ENCODE measurements at places on chromosomes 12 and 14.
A peak's percentile ranks its signal among the peaks of the same experiment; 100 is the strongest.

GRCh38 chr12:25866586-25867378, 91.7 kb upstream of the RASSF8 start:
- no peaks in the 10 kb centered on the region for H3K27me3 ChIP-seq
- H3K4me1 ChIP-seq: no peaks in the 10 kb centered on the region
- H3K4me3 ChIP-seq: no peak overlapping the region

DNA sequence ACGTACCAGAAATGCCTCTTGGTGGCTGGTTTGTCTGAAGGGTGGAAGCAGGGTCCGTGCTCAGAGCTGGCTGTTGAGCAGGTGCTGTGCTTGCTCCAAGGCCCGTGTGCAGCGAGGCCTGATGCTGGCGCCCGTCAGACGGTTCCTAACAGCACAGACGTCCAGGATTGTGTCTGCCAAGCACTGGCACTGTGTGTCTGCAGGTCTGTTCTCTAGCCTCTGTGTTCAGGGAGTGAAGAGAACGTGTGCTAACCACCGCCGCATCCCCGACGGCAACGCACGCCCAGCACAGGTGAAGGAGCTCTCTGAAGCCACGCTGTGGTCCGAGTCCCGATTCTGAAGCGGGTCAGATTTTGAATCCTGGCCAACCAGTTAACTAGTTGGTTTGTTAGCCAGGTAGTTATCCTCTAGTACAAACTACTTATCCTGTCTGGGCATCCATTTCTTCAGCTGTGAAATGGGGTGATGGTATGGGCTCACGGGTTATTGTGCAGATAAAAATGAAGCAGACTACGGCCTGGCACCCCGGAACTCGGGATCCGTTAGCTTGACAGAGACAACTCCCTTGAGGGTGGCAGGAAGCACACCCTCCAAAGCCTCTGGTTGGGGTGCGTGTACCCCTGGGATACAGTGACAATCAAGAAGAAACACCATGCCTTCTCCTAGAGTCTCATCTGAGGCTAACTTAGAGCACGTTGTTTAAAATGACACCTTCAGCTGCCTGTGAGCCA, 18.6 kb upstream of the TDRD9 start:
- H3K27me3 ChIP-seq: peaks cover 4% of the 10 kb centered on the region
- no peak for DNase-seq
- peaks cover 7% of the 10 kb centered on the region for H3K4me1 ChIP-seq
- peak overlapping the region; percentile 14 for H3K4me3 ChIP-seq
- peaks cover 32% of the 10 kb centered on the region for H3K36me3 ChIP-seq

DNA sequence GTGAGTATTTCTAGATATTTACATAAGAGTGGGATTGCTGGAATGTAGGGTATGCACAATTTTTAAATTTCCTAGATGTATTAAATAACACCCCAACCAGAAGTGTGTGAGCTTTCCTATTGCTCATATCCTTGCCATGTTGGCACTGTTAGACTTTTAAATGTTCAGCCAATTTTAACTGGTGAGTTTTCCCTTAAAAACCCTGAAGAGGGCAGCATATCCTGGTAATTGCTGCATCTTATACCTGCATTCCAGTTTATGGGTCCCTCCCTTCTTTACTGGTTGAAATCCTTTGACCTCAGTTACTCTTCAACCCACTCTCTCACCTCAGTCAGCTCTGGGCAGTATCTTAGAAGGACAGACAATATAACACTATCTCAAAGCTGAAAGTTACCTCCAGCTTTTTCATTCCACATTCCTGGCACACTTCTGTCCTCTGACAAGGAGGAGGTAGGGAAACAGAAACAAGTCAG, 270.6 kb downstream of the PAWR start:
- no peaks in the 10 kb centered on the region for H3K4me1 ChIP-seq
- no peaks in the 10 kb centered on the region for H3K36me3 ChIP-seq
- H3K27me3 ChIP-seq: no peaks in the 10 kb centered on the region
- DNase-seq: no peak
- no peak overlapping the region for H3K27ac ChIP-seq

GRCh38 chr14:22547948-22548750, 40.9 kb downstream of the DAD1 start:
- no peaks in the 10 kb centered on the region for H3K27me3 ChIP-seq
- peak overlapping the region; percentile 38 for H3K4me3 ChIP-seq
- peaks cover 79% of the 10 kb centered on the region for H3K4me1 ChIP-seq
- DNase-seq: no peak
- peaks cover 92% of the 10 kb centered on the region for H3K36me3 ChIP-seq

- DNase-seq: no peak
- no peaks in the 10 kb centered on the region for H3K4me1 ChIP-seq
- H3K27me3 ChIP-seq: peaks cover 24% of the 10 kb centered on the region
Measured at GRCh38 chr14:99330316-99331240, 58.6 kb upstream of the BCL11B start.

DNA sequence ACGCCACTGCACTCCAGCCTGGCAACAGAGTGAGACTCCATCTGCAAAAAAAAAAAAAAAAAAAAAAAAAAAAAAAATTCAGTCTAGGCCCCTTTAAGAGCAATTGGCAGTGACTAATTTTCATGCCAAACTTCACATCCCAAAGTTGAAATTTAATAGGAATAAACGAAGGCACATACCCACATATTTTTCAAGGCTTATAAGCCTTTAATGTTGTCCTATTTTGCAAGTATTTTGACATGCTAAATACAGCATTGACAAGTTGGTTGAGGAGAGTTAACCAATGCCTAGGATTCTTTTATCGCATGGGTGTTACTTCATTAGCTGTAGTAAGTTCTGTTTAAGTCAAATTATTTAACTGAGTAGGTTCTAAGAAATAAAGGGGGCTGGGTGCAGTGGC, 23.5 kb upstream of the HIP1R start:
- no peaks in the 10 kb centered on the region for H3K4me1 ChIP-seq
- no peaks in the 10 kb centered on the region for H3K36me3 ChIP-seq
- H3K4me3 ChIP-seq: no peak overlapping the region
- H3K27ac ChIP-seq: no peak overlapping the region

- no peaks in the 10 kb centered on the region for H3K36me3 ChIP-seq
- DNase-seq: no peak
- H3K4me1 ChIP-seq: no peaks in the 10 kb centered on the region
- H3K27ac ChIP-seq: no peak overlapping the region
- no peaks in the 10 kb centered on the region for H3K27me3 ChIP-seq
Measured at GRCh38 chr12:83158613-83159207, 472.0 kb downstream of the TMTC2 start.

DNA sequence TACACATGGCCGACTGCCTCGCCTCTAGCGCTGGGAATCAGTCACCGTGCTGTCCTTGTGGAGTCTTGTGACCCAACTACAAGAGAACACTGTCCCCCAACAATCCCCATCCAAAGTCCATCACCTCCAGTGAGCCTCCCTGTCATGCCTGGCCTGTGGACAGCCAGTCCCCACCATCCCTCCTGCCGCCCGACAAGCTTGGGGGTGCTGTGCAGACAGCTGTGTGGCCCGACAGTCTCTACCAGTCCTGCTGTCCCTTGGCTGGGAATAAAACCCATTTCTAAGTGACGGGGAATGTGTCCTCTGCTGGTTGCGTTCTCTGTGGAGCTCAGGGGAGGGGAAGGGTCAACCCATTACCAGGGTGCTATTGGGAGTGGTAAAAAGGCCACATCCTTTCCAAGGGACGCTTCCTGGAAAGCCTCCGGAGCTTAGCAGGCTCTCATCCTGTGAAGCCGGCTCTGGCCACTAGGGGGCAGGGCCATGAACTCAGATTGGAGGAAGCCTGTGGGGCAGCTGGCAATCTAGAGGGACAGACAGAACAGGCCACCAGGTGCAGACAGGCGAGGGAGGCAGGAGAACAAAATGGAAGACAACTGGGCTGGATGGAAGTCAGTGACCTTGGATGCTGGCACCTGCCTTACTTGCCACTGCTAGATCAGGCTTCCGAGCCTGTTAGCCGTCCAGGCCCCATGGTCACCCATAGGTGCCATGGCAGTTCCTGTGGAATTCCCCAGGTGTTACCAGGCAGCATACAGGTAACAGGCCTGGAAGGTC, 12.0 kb upstream of the BLTP3B start:
- DNase-seq: peak; percentile 69
- peaks cover 2% of the 10 kb centered on the region for H3K27me3 ChIP-seq
- no peaks in the 10 kb centered on the region for H3K36me3 ChIP-seq
- H3K4me3 ChIP-seq: no peak overlapping the region
- H3K27ac ChIP-seq: no peak overlapping the region
- peaks cover 8% of the 10 kb centered on the region for H3K4me1 ChIP-seq

DNA sequence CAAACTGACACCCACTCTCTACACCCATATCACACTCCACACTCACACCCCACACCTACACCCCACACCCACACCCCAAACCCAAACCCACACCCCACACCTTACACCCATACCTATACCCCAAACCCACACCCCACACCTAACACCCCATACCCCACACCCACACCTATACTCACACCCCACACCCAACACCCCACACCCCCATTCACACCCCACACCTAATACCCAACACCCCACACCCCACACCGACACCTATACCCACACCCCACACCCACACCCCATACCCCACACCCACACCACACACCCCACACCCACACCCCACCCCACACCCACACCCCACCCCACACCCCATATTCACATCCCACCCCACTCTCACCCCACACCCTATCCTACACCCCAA, 38.5 kb downstream of the TMEM120B start:
- H3K36me3 ChIP-seq: no peaks in the 10 kb centered on the region
- H3K27me3 ChIP-seq: no peaks in the 10 kb centered on the region
- H3K4me1 ChIP-seq: peaks cover 12% of the 10 kb centered on the region
- no peak overlapping the region for H3K27ac ChIP-seq
- no peak overlapping the region for H3K4me3 ChIP-seq
- DNase-seq: no peak

DNA sequence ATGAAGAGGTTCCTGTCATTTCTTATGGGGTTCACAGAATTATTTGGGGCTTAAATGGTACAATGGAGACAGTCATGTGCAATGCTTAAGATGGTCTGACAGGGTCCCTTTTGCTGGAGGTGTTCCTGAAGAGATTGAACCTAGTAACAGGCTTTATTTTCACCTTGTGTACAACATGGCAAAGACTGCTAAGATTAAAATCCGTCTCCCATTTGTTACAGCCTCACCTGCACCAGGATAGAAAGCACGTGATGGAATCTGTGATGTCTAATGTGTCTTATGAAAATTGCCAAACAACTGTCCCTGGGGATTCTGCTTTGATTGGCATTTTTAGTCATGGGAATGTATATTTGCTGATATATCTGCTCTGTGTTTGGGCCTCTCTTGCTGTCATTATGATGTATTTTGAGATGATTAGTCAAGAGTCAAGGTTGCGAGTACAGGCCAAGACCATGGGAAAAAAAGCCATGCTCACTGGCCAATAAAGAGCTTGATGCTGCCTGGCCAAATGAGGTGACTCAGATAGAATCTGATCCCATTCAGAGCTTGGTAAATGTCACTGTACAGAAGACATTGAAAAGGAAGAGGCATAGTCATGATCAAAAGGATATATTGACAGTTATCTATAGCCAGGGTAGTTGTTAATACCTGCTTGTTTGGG, 96.1 kb downstream of the FLRT2 start:
- H3K27ac ChIP-seq: no peak overlapping the region
- no peaks in the 10 kb centered on the region for H3K27me3 ChIP-seq
- H3K4me3 ChIP-seq: no peak overlapping the region
- DNase-seq: no peak
- no peaks in the 10 kb centered on the region for H3K4me1 ChIP-seq

- no peak overlapping the region for H3K27ac ChIP-seq
- no peak for DNase-seq
- peaks cover 6% of the 10 kb centered on the region for H3K27me3 ChIP-seq
- no peak overlapping the region for H3K4me3 ChIP-seq
- no peaks in the 10 kb centered on the region for H3K36me3 ChIP-seq
- H3K4me1 ChIP-seq: no peaks in the 10 kb centered on the region
Measured at GRCh38 chr12:102806110-102806509, 110.9 kb downstream of the PAH start.

DNA sequence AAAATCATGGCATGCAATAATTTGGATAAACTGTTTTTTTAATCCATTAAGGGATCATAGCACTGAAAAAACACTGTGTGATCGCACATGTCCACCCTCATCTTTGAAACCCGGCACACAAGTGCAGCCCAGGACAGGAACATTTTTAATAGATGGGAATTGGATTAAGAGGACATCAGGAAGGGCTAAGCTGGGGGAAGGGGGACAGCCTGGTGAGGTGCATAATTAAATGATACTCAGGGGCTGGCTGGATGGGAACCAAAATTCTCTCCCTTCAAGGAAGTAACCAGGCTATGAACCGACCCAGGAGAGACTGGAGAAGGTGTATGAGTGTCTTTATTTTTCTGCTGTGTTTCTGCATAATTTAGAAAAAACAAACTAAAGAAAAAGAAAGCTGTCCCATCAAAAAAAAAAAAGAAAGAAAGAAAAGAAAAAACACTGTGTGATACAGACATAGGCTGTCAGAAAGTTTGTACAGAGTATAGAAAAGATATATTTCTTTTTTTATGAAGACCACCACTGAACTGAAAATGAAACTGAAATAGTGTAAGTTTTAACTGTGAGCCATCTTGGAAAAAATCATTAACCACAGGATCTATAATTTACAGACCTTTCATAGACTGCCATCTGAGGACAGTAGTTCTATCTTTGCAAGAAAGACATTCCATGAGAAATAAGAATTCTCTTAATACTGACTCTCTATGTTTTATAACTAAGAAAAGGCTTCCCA, 75.1 kb upstream of the SLC38A4 start:
- H3K4me3 ChIP-seq: no peak overlapping the region
- H3K27me3 ChIP-seq: no peaks in the 10 kb centered on the region
- H3K36me3 ChIP-seq: no peaks in the 10 kb centered on the region
- peaks cover 10% of the 10 kb centered on the region for H3K4me1 ChIP-seq
- H3K27ac ChIP-seq: no peak overlapping the region
- DNase-seq: no peak

- no peak for DNase-seq
- H3K4me1 ChIP-seq: no peaks in the 10 kb centered on the region
- no peaks in the 10 kb centered on the region for H3K27me3 ChIP-seq
- no peaks in the 10 kb centered on the region for H3K36me3 ChIP-seq
- H3K4me3 ChIP-seq: no peak overlapping the region
Measured at GRCh38 chr12:14264316-14264715, 101.2 kb upstream of the ATF7IP start.

DNA sequence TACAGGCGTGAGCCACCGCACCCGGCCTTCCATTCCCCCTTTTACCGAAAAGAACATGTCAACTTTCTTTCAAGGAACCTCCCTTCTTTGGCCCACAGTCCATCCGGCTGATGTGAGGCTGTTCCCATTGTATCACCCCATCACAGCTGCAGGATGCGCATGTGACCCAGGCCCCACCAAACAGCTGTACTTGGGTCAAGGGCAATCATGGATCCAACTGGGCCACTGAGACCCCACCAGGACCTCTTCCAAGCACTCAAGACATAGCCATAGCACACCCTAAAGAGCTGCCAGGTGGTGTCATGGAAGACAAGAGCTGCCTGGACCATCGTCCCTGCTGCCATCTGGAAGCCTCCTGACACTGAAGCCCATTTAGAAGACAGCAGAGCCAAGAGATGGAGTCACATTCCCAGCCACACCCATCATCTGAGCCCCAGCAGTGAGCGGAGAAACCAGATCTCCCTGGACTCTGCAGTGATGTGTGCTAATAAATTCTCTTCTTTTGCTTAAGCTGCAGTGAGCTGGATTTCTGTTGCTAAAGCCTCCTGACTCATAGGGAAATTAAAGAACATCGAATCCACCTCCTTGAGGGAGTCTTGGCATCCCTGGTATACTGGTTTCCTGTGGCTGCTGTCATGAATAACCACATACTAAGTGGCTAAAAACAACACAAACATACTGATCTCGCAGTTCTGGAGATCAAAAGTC, 105.6 kb downstream of the KSR2 start:
- H3K4me3 ChIP-seq: no peak overlapping the region
- no peaks in the 10 kb centered on the region for H3K36me3 ChIP-seq
- H3K4me1 ChIP-seq: no peaks in the 10 kb centered on the region
